Kidney epithelial cell (primary cell): ENCODE measurements at places on chromosomes 12 and 14.

GRCh38 chr12:25295361-25295760 lies 44.6 kb upstream of the KRAS start:
- no peak for DNase-seq

DNA sequence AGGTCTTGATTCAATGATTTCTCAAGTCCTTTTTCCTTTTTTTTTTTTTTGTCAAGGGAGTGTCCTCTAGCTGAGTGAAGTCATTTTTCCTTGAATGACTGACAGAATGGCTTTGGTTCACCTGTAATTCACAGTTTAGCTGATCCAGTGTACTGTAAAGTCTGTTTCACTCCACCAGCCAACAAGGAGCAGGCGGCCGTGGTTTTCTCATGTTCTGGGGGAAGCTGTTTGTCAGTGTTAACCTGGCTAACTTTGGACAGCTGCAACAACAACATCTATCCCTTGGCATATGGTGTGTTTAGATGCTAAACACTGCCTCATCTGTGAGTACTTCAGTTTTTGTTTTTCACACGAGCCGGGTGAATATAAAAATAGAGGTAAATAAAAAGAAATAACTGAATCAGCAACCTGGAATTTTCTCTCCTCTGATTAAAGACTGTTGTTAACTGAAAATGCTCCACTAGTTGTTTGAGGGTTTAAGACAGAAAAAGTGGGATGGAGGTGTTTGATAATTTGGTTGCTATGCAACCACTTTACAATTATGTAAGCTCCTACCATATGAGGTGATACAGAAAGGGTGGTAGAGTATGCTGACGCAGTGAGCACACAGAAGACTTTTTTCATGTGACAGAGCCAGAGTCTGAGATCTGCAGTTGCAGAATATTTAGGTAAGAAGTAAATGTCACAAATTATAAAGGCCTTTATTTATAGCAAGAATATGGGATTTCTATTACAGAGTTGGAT lies 50.3 kb upstream of the SLC2A13 start:
- DNase-seq = no peak

- no peak for DNase-seq
Measured at GRCh38 chr12:9829982-9830381, 2.7 kb downstream of the KLRF1 start.

- DNase-seq = no peak
Measured at GRCh38 chr12:52235001-52235764, 2.1 kb downstream of the KRT7 start.

DNA sequence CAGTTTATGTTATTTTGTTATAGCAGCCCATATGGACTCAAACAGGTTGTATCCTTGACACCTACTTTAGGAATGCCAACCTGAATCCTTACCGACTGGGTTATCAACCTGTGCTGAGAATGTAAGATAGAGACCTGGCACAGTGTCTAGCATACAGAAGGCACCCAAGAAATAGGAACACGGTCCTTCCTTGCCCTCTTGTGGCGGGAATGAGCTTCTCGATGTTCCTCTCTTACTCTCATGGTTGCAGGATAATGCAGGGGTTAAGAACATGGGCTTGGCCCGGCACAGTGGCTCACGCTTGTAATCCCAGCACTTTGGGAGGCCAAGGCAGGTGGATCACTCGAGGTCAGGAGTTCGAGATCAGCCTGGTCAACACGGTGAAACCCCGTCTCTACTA lies 6.5 kb downstream of the C12orf43 start:
- DNase-seq = peak; percentile 5

DNA sequence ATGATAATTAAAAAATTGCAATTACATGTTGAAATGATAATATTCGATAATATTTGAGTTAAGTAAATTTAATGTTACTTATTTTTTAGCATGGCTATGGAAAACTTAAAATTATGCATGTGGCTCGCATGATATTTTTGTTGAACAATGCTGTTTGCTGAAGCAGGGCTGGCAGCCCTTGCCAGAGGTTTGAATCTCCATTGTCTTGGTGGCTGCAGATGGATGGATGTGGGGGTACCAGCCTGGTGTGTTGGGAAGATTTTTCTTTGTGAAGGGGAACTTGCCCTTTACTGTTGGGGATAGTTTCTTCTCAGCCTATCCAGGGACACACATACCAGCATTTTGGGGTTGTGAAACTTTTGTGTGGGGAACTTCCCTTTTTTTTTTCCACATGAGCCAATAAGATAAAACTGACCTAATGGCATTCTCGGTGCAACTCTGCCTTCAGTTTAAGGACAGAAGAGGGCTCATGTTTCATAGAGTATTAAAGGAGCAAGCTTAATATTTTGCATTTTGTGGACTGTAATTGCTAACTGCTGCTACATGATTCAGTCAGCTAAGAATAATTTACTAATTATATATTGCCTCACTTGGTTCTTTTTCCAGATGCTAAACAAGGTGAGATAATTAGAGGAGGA lies 8.8 kb downstream of the RASSF3 start:
- DNase-seq = no peak

DNA sequence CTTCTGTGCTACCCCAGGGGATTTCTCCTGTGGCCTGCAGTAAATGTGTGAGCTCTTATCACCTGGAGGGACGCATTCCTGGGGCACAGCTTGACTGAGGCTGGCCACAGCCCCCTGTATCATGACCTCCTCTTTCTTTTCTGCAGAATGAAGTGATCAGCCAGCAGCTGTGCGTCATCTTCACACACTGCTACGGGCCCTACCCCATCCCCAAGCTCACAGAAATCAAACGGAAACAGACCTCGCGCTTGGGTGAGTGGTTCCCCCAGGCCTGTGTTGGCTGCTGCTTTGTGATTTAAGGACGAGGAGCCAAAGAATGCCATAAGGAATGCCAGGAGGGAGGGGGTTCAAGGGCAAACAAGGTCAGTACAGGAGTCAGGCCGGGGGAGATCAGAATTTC lies 50.5 kb upstream of the PWP1 start:
- no peak for DNase-seq

- DNase-seq = no peak
Measured at GRCh38 chr12:19841451-19841850, 402.2 kb downstream of the AEBP2 start.

- no peak for DNase-seq
Measured at GRCh38 chr14:39812532-39813320, 380.5 kb upstream of the FBXO33 start.

DNA sequence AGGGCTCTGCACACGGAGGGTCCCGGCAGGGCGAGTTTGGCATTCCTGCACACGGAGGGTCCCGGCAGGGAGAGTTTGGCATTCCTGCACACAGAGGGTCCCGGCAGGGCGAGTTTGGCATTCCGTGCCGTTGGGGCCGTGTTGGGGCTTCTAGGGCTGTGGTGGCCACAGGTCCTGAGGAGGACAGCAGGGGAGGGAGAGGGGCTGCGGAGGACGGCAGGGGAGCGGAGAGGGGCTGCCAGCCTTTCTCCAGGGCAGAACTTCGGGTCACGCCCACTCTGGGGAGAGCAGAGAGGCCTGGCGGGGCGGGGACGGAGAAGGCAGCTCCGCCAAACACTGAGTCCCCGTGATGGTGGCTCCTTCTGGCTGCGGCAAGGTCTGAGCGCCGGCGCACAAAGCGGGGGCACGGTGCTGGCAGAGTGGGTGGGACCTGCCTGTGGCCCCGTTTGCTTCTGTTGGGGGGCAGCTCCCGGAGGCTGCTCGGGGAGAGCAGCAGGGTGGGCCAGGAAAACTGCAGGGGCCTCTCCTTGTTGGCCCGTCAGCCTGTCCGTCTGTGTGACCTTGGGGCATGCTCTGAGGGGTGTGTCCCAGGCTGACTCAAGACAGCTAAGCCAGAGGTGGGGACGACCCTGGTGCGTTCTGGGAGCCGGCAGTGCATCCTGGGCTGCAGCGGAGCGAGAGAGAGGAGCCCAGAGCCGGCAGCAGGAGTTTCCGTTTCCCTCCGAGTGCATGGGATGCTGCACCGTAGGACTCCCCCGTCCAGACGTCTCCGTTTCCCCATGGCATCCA lies 60.2 kb downstream of the LRCOL1 start:
- DNase-seq = no peak
